DND-41 (cell line): ENCODE measurements at places on chromosomes 11 and 22.

DNA sequence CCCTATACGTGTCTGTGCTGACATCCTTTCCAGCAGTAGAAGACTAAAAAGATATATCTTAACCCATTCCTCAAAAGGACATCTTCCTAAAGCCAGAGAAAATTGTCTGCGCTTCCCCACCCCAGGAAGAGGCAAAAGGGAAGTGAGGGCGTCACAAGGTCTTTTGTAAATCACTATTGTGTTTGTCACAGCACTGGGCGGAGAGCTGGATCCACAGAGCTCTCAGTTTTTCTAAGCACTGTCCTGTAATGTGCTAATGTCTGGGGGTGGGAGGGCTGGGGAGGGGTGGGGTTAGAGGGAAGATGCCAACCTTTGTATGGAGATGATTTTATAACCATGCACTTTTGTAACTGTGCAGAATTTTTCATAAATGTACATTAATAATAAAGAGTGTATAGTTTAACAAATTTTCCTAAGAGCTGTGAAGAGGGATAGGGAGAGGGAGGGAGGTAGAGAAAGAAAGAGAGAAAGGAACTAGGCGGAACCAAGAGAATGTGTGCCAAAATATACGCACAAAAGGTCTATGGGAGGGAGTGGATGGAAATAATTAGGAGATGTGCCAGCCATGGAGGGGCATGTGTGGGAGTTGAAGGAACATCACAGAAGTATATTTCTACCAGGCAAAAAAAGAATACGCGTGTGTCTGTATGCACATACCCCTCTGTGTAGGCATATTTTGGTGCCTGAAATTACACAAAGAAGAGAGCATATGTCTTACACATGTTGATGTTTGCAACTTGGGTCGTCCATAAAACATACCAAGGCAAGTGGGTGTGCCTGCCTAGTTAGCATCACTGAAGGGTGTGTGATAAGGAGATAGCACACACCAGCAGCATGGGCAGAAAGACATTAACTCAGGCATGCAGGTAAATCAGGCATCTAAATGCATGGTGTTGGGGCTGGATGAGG is 9.8 kb downstream of the LRRC55 start:
- no peak overlapping the region for H3K4me3 ChIP-seq
- no peak for DNase-seq
- H3K4me1 ChIP-seq: no peaks in the 10 kb centered on the region
- H3K27me3 ChIP-seq: no peaks in the 10 kb centered on the region

GRCh38 chr11:128603003-128603696 is 15.8 kb upstream of the ETS1 start:
- H3K27ac ChIP-seq: no peak overlapping the region
- no peak for DNase-seq
- peaks cover 7% of the 10 kb centered on the region for H3K4me1 ChIP-seq
- no peak overlapping the region for H3K4me3 ChIP-seq

- DNase-seq: peak; percentile 31
- no peak overlapping the region for H3K4me3 ChIP-seq
- no peaks in the 10 kb centered on the region for H3K4me1 ChIP-seq
- no peak overlapping the region for H3K27ac ChIP-seq
- H3K27me3 ChIP-seq: no peaks in the 10 kb centered on the region
These were observed 14.4 kb upstream of the OOSP1 start for GRCh38 chr11:59923813-59924212.

DNA sequence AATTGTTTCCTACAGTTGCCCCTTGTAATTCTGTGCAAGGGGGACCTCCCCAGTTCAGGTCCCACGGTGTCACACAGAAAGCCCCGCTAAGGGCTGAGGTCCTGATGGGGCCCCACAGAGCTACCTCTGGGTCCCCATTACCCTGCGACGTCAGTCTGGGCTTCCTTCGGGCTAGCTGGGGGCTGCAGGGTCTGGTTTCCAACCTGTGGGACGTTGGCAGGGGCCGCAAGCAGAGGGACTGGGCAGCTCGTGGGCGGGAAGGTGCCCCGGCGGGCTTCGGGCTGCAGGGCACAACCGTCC is 698 bp downstream of the SLC37A4 start:
- DNase-seq: no peak
- no peak overlapping the region for H3K4me3 ChIP-seq
- no peak overlapping the region for H3K27ac ChIP-seq
- no peaks in the 10 kb centered on the region for H3K27me3 ChIP-seq

DNA sequence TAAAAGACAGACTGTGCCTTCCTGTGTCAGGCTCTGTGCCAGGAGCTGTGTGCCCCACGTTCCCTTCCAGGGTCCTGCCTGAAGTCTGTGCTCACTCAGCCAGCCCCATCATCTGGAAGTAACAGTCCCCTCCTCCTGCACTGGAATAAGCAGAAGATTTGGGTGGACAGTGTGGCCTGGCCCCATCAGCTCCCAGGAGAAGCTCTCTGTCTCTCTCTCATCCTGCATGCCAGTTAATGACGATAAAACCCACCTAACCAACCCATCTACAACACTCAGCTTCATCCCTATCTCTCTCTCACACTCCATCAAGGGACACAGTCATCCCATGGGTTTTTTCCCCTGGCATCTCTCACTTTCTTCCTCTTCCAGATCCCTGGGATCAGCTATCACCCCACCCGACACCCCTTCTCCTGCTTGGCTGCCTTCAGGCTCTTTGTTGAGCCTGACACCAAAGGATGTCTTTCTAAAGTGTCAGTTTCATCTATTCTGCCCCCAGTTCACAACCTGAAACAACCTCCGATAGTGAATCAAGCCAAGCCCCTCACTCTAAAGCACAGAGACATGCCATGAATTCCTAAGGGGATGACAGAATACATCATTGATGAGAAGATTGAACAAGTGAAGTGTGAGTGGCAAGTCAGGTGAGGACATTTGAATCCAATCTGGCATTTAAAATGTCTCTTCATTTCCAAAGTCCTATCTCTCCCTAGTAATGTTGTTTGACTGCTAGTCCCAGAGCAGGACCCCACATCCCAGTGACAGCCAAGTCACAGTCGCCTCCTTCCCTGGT is 91.4 kb upstream of the TOP3B start:
- no peak overlapping the region for H3K27ac ChIP-seq
- H3K4me1 ChIP-seq: no peaks in the 10 kb centered on the region
- no peak for DNase-seq
- no peak overlapping the region for H3K4me3 ChIP-seq

DNA sequence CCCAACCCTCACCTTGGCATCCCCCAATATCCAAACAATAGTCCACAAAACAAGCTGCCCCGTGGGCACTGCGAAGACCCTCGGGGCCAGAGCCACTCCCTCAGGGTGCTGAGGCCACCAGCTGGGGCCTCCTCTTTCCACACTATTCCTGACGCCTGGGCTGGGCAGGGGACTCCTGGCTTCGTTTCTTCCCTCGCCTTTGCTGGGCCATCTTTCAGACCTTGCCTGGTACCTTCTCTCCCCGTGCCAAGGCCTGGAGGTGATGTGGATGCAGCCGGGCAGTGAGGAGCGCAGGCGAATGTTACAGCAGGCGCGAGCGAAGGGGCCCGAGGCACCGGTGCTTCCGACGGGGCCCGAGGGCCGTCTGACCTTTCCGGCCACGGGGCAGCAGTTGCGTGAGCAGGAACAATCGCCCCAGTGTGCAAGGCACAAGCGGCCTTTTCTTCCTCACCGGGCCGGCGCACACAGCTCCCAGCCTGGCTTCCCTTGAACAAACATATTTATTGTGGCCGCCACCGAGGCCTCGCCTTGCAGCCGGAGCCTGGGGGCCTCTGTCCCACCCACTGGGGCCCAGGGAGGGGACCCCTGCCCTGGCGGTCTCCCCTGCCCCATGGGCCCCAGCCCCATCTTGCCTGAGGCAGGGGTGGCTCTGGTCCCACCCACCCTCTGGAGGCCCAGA is 32.6 kb upstream of the KCNQ1OT1 start:
- H3K27ac ChIP-seq: no peak overlapping the region
- H3K4me3 ChIP-seq: no peak overlapping the region

GRCh38 chr11:113286509-113287497 is 27.6 kb upstream of the TTC12 start:
- no peak overlapping the region for H3K27ac ChIP-seq
- H3K4me3 ChIP-seq: no peak overlapping the region
- no peaks in the 10 kb centered on the region for H3K4me1 ChIP-seq
- DNase-seq: no peak

DNA sequence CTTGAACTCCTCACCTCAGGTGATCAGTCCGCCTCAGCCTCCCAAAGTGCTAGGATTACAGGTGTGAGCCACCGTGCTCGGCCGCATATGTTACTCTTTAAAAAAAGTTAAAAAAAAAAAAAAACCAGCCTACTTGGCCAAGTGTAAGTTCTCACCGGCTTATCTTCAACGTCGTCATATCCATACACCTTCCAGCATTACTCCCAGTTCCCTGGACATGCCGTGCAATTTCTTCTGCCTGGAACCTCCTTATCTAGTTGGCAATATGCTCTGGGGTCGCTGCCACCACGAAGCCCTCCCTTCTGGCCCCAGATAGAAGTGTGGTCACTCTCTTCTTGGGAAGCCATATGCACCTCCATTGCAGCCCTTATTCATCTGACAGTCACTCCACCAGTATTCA is 36.3 kb upstream of the CBX7 start:
- no peaks in the 10 kb centered on the region for H3K36me3 ChIP-seq
- no peaks in the 10 kb centered on the region for H3K4me1 ChIP-seq
- H3K27me3 ChIP-seq: no peaks in the 10 kb centered on the region
- no peak overlapping the region for H3K4me3 ChIP-seq
- DNase-seq: no peak

DNA sequence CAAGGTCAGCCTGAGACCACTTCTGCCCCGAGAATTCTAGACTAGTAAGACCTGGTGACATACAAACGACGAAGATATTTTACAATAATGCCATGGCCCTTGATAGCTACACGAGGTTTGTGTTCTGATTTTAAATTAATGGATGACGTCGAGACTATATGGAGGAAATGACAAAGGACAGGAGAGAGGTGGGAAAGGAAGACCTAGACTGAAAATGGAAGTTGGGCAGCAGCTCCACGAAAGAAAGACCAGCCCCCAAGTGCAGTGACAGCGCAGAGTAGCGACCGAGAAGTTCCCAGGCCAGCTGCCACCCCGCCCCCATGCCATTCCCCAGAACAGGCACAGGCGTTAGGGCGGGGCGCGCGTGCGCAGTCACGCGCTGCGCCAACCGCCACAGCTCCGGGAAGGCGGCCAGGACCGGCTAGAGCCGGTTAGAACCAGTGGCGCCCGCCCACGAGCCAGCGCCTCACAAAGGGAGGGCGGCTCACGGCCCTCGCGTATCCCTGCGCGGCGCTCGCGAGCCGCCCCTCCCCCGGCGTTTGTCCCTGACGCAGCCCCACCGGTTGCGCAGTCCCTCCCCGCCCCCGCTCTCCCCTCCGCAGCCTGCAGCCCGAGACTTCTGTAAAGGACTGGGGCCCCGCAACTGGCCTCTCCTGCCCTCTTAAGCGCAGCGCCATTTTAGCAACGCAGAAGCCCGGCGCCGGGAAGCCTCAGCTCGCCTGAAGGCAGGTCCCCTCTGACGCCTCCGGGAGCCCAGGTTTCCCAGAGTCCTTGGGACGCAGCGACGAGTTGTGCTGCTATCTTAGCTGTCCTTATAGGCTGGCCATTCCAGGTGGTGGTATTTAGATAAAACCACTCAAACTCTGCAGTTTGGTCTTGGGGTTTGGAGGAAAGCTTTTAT is 1.5 kb upstream of the MALAT1 start:
- peaks cover 29% of the 10 kb centered on the region for H3K36me3 ChIP-seq
- H3K4me1 ChIP-seq: peaks cover 16% of the 10 kb centered on the region
- peak; percentile 99 for DNase-seq
- peak overlapping the region; percentile 100 for H3K27ac ChIP-seq
- H3K4me3 ChIP-seq: peak overlapping the region; percentile 98

GRCh38 chr22:46111645-46112306 is 38.5 kb upstream of the PPARA start:
- no peaks in the 10 kb centered on the region for H3K4me1 ChIP-seq
- H3K27ac ChIP-seq: no peak overlapping the region
- peaks cover 64% of the 10 kb centered on the region for H3K36me3 ChIP-seq
- no peak overlapping the region for H3K4me3 ChIP-seq

- H3K27ac ChIP-seq: no peak overlapping the region
- peaks cover 2% of the 10 kb centered on the region for H3K27me3 ChIP-seq
- peaks cover 16% of the 10 kb centered on the region for H3K4me1 ChIP-seq
- no peak for DNase-seq
These were observed 36.3 kb upstream of the IGSF9B start for GRCh38 chr11:133993107-133993506.

GRCh38 chr11:38156495-38157146 is 1558.6 kb upstream of the RAG2 start:
- no peak overlapping the region for H3K4me3 ChIP-seq
- H3K27ac ChIP-seq: no peak overlapping the region
- H3K4me1 ChIP-seq: no peaks in the 10 kb centered on the region
- no peaks in the 10 kb centered on the region for H3K27me3 ChIP-seq
- no peaks in the 10 kb centered on the region for H3K36me3 ChIP-seq
- DNase-seq: no peak

DNA sequence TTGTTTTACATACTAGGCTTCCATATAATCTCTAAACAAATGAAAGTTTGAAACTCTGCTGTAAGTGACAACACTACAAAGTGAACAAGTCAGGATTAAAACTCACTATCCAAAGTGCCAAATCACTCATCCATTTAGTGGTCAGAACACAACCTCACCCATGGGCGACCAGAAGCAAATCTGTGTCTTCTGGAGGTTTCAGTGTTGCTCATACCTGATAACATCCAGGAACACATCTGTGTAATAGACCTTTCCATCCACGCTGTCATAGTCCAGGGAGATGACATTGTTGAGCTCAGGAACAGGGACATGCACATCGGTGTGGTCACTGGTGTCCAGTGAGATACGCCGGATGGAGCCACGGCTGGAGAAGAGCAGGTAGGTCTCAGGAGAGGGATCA is 28.5 kb upstream of the CKAP5 start:
- no peak for DNase-seq
- H3K27me3 ChIP-seq: no peaks in the 10 kb centered on the region
- H3K4me1 ChIP-seq: no peaks in the 10 kb centered on the region
- no peaks in the 10 kb centered on the region for H3K36me3 ChIP-seq
- no peak overlapping the region for H3K4me3 ChIP-seq

- H3K4me1 ChIP-seq: peaks cover 8% of the 10 kb centered on the region
- no peak for DNase-seq
- no peaks in the 10 kb centered on the region for H3K36me3 ChIP-seq
- no peaks in the 10 kb centered on the region for H3K27me3 ChIP-seq
These were observed 11.6 kb downstream of the LIF start for GRCh38 chr22:30234786-30235470.

- no peak overlapping the region for H3K27ac ChIP-seq
- H3K4me1 ChIP-seq: no peaks in the 10 kb centered on the region
- DNase-seq: peak; percentile 12
These were observed 25.2 kb upstream of the LRRC32 start for GRCh38 chr11:76695771-76696170.

DNA sequence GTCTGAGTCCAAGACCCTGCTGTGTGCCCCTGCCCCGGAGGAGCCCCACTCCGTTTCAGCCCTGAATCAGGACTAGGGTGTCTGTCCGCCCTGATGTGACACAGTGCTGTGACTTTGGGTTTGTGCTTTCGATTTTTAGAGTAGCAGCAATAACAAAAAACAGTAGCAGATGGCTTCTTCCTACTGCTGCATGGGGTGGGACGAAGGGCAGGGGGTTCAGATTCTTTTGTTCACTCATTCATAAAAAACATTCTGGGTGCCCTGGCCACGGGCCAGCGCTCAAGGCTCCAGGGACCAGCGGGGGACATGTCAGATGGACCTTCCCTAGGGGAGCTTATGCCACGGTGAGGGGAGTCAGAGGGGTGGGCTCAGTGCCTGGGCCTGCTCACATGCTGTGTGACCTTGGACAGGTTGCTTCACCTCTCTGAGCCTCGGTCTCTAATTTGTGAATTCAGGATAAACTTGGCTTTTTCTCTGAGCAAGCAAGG is 24.6 kb upstream of the PRR5 start:
- no peaks in the 10 kb centered on the region for H3K36me3 ChIP-seq
- no peaks in the 10 kb centered on the region for H3K27me3 ChIP-seq
- H3K4me3 ChIP-seq: no peak overlapping the region
- no peak overlapping the region for H3K27ac ChIP-seq
